ENCODE measurements at places on chromosomes 11 and 22. TPM values are rescaled to one million over a fixed set of nuclear protein-coding genes. Genes with fewer than 3 reads are reported as not detected.

Gene SERHL2
- total RNA-seq, result 4.4 TPM

GRCh38 chr22:44026630-44027511 lies 2.8 kb downstream of the PARVB start:
- DNase-seq, result no peak

GRCh38 chr11:46664612-46665011 lies 35.8 kb downstream of the ARHGAP1 start:
- no peak for DNase-seq

DNA sequence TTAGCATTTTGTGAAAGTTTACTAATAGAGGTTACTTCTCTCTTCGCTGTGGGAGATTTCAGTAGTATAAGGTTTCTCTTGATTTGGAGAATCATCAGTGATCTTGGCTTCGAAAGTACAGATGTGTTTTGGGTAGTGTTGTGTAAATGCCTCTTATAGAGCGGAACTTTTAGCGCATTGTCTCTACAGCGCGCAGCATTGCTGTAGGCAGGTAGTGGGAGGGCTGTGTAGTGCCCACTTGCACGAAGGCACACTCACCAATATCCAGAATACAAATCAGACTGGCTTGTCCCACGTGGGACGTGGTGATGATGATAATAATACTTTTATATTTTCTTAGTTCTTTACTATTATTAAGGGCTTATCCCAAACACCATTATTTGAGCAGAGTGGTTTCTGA lies 51.4 kb downstream of the FAM83F start:
- no peak for DNase-seq

Gene CCDC90B
- total RNA-seq, result 61.3 TPM

DNA sequence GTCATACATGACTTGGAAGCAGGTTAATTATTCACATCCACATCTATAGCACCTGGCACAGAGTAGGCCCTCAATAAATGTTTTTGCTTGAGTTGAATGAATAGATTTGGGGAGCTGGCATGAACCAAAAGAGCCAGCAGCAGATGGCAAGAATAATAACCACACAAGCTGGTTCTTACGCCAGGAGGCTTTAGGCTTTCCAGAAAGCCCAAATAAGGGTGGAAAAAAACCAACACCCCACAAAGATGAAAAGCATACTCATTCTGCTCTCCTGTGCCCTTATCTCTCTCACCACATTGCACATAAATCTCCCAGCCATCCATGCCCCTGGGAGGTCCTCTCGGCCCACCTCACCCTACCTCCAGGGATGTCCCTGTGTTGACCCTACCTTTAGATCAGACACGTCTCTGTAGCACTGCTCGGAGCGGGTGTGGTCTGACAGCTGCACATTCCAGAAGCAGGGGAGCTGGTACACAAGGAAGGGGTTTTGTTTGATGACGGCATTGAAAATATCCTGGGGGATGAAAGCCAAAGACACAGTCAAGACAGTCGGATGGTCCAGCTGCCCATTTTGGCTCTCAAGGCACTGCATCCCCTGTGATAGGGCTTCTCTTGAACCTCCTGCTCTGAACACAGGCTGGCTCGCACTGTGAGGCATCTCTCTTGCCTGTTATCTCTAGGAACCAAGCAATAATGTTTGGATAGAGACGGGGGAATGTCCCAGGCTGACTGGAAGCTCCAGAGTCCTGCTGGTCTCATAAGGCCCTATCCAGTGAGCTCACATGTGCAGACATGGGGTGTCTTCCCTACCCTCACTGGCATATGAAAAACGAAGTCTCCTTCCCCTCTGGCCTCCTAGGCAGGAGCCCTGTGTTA lies 323.6 kb upstream of the SYN3 start:
- no peak for DNase-seq

- DNase-seq, result no peak
Measured at GRCh38 chr11:2400762-2401435, 349 bp downstream of the TSSC4 start.

- peak; percentile 2 for DNase-seq
Measured at GRCh38 chr11:118614511-118614910, 7.1 kb downstream of the PHLDB1 start.

Gene MISFA
- 1.7 TPM for total RNA-seq

DNA sequence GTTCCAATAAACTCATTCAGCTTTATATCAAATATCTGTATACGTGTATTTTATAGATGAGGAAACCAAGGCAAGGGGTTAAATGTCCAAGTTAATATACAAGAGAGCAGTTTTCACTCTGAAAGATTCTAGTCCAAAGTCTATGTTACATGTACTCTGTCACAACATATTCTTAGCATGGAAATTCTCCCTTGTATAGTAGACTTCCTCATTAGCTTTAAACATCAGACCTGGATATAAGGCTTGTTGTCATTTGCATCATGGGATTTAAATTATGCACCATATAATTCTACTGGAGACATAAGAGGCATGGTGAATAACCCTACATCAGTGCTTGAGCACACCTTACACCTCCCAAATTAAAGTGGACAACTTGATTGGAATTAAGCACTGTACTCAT lies 681.9 kb upstream of the CCDC179 start:
- DNase-seq, result no peak

DNA sequence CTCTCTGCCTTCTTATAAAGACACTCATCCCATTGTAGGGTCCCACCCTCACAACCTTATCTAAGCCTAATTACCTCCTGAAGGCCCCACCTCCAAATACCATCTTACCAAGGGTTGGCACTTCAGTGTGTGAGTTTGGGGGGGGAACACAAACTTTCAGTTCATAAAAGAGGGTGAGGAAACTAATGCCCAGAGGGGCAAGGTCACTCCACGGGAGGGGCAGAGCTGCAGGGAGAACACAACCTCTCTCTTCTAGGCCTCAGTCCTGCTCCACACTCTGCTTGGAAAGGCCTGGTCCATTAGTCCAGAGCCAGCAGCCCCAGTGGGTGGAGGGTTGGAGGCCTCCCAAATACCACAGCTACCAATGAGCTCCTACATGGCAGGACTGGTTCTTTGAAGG lies 2.7 kb upstream of the BATF2 start:
- DNase-seq, result no peak

DNA sequence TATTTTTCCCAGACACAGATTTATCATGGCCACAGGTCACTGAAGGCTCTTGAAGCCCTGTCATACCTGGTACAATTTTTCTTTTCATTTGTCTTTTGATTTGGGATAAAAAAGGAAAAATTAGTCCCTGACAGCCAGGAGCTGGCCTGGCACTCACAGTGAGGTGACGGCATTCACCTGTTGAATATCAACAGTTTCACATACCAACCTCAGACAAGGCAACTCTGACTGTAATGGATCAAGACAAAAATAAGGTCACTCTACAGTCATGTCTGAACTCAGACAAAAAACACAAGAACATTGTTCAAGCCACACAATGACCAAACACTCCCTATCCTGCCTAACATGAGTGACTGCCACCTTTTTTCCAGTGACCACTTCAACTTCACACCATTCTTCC lies 392.9 kb downstream of the TENM4 start:
- DNase-seq, result no peak

Gene ENTHD1
- total RNA-seq, result not detected

- DNase-seq, result no peak
Measured at GRCh38 chr11:121482231-121483129, 29.7 kb upstream of the SORL1-AS1 start.

Gene LDHAL6A
- total RNA-seq, result not detected

All from glutamatergic neuron (in vitro differentiated cells).